ENCODE measurements at places on chromosomes 6 and 20.

DNA sequence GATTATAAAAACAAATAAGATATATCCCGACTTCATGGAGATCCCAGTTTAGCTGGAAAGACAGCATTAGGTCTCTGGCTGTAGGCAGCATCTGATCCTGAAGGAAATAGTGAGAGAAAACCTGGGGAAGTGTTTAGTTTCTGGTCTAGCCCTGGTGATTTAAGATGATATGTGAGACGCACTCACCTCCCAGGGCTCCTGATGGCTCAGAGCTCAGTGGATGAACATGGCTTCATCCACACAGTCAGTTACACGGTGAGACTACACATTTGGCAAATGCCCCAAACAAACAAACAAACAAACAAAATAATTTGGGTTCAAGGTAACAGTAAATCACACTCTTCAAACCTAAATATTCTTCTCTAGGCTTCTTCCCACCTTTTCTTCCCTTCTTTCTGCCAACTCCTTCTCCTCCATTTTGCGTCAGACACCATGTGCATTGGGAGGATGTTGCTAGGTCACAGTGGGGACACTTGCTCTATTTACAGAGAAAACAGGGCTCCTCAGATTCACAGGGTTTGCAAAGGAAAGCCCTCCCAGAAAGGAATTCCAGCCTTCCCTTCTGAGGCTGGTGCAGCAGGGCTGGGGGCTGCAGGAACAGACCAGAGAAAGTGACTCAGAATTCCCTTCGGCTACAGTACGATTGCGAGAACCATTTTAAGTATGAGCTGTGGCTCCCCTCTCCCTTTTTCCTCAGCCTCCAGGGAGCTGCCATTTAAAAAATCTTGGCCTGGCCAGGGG lies 59.6 kb upstream of the SALL4 start:
- no peak for DNase-seq

GRCh38 chr20:50589548-50590347 lies 79.6 kb downstream of the PTPN1 start:
- DNase-seq, result no peak

DNA sequence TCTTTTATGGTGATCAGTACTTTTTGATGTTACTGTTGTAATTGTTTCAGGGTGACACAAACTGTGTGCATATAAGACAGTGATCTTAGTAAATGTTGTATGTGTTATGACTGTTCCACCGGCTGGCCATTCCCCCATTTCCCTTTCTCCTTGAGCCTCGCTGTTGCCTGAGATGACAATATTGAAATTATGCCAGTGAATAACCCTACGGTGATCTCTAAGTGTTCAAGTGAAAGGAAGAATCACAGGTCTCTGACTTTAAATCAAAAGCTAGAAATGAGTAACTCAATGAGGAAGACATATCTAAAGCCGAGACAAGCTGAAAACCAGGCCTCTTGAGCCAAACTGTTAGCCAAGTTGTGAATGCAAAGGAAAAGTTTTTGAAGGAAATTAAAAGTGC lies 32.3 kb downstream of the TULP4 start:
- DNase-seq, result no peak

DNA sequence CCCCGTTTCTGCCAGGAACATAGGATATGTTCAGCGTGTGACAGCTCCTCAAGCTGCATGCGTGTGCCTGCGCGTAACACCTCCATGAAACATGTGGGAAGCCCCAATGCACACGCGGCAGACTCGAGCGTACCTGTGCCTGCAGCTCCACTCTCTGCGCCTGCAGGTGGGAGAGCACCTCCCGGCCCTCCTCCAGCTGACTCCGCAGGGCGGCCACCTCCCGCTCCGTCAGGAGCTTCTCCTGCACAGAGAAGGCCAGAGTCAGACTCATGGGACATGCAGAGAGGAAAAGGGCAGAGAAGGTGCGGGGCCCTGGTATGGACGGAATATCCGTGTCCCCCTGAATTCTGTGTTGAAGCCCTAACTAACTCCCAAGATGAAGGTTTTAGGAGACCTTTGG lies 22.4 kb downstream of the BFSP1 start:
- DNase-seq, result no peak

GRCh38 chr6:49556429-49556837 lies 6.0 kb downstream of the C6orf141 start:
- DNase-seq, result no peak

GRCh38 chr20:46108435-46108841 lies 9.7 kb upstream of the CD40 start:
- no peak for DNase-seq

DNA sequence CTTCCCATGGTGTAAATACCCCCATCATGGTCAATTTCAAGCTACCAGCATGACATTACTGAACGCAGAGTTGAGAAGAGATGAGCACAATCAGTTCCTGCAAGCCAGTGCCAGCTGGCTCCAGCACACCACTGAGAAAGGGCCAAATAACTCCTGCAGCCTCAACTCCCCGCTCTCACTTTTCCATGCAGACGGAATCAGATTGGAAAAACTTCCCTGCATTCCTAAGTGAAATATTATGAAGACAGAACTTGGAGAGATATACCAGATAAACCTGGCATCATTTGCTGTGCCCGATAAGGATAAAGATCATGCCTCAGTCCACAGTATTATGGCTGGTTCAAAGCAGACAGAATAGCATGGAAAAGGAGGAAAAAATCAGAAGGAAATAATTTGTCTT lies 56.7 kb downstream of the FILIP1 start:
- DNase-seq, result peak; percentile 64

DNA sequence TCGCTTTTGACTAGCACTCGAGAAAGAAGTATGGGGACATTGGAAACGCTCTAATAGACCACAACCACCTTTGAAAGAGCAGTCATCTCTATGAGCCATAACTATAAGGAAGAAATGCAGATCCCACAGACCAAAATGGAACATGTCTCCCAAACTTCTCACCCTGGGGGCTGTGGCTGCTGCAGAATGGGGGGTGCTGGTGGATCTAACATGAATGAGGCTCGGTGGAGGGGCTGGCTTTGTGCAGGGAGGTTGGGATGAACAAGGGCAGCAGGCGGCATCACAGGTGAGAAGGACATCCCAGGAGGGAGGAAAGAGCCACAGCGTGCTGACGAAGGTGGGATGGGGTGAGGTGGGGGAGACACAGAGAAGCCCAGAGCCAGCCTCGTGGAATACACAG lies 10.5 kb upstream of the CCR6 start:
- DNase-seq, result no peak

DNA sequence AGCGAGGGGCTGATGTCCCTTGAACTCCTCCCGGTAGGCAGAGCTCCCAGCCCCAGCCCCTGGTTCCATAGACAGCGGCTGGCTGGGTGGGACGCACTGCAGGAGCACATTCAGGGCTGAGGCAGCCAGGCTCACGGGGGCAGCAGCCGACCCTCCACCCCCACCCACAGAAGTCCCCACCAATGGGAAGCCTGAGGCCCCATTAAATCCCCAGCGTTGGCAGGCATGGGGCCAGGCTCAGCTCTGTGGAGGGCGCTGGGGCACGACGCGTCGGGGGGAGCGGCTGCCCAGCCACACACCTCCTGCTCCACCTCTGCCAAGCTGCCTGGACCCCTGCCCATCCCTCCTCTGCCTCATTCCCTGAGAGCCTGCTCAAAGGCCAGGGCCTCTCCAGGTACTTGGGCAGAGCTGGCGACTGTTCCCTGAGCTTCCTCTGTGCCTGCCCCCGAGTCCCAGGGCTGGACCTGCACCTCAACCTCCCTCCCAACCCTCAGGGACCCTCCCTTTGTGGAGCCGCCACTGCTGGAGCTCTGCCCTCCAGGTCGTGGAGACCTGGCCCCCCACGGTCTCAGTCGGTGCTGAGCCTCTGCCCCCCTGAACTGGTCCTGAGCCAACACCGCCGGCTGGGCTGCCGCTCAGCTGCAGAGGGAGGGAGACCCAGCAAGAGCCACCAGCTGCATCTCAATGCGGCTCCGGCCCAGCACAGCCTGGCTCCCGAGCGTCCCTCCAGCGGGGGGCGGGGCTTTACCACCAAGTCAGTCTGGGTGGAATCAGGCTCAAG lies 9.1 kb downstream of the CHRNA4 start:
- no peak for DNase-seq

DNA sequence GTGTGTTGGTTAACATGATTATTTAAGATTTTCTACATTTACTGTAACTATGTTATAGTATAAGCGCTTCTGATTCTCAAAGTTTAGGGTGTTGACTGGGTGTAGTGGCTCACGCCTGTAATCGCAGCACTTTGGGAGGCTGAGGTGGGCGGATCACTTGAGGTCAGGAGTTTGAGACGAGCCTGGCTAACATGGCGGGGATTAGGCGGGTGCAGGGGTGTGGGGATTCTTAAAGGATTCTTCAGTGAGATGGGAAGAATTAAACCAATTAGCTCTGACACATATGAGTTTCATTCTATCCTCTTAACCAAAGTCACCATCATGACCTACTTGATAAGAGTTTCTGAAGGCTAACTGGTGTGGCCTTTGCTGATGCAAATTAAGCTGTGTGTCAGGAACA lies 39.2 kb downstream of the GSTA4 start:
- no peak for DNase-seq

GRCh38 chr6:97282238-97282725 lies 734 bp downstream of the MMS22L start:
- no peak for DNase-seq

GRCh38 chr20:58130581-58130980 lies 97.9 kb downstream of the ANKRD60 start:
- DNase-seq, result no peak

DNA sequence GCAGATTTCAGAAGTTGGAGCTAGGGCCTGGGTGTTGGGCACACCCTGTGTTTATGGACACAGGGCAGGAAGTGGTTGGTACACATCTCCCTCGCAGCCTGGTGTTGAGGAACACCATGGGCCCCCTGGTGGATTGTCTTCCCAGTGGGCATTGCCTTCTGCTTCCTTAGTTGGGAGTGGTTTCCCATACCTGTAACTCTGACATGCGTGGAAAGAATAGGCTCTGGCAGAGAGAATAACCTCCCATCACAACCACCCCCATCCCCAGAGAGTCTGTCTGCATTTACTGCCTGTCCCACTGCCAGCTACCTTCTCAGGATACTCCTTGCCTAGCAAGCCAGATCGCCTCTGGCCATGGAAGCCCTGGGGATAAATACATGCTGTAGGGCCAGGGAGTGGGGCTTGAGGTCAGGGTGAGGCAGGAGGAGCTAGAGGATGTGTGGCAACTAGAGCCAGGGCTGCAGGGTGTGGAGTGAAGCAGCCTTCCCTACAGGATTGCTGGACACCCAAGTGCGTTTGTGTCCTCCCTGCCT lies 14.7 kb downstream of the LRRC73 start:
- DNase-seq, result no peak

GRCh38 chr6:4441981-4442434 lies 306.6 kb upstream of the ECI2 start:
- DNase-seq, result no peak

- no peak for DNase-seq
Observed at GRCh38 chr6:40249935-40250334, 315.7 kb upstream of the MOCS1 start.

All from sciatic nerve (tissue), 2 donors.